ENCODE measurements at places on chromosomes 16 and 17. TPM values are rescaled to one million over a fixed set of nuclear protein-coding genes. Genes with fewer than 3 reads are reported as not detected.

Gene SEZ6
- 0.81 TPM for total RNA-seq

Gene NME2
- 403 TPM for total RNA-seq

Gene SLC5A2
- 0.28 TPM for total RNA-seq

Gene FOXN1
- total RNA-seq = 0.36 TPM

Gene CCNF
- total RNA-seq = 3.0 TPM

Gene MYH4
- total RNA-seq = not detected

Gene CES5A
- total RNA-seq = not detected

Gene SULT1A2
- total RNA-seq = 26.9 TPM

Gene FA2H
- 64.5 TPM for total RNA-seq

Gene IGSF6
- total RNA-seq = 5.2 TPM

Gene CACNG4
- total RNA-seq = 0.15 TPM

Gene KRT36
- not detected for total RNA-seq

Gene CTRB2
- total RNA-seq = not detected

Gene GRB7
- total RNA-seq = 27.7 TPM

Gene HBA2
- 4.9 TPM for total RNA-seq
